ENCODE measurements at places on chromosomes 13 and 19.

DNA sequence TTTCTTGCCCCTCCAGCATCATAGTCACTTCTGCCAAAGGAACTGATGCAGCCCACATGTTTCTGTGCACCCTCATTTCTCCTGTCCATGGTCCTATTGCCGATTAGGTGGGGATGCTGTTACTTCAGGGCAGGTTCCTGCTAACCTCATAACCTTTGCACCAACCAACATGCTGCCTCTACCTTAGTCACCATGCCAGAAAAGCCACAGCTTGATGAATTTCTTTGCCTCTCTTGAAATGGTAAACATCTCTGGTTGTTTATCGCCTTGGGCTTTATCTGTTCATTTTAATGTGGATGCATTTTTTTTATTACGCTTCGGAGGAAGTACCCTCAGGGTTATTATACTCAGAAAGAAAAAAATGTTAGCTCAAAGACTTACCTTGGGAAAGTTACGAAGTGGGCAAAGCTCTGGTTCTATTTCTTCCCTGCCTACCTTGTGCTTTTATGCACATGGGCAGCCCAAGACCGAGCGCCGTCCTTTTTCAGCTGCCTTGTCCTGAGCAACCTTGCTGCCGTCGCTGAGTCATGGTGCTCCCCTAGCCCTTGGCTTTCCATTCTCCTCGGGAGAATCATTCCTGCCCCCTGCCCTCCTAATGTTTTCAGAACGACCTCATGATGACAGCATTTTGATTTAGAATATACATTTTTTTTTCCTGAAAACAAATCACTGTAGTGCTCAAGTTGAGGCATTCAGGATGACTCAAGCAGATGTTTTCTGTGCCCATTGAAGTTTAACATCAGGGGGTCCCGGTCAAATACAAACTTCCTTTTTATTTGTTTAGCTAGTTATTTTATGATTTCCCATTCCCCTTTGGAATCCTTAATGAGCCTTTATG, 280.0 kb downstream of the SHISA2 start:
- DNase-seq = no peak

DNA sequence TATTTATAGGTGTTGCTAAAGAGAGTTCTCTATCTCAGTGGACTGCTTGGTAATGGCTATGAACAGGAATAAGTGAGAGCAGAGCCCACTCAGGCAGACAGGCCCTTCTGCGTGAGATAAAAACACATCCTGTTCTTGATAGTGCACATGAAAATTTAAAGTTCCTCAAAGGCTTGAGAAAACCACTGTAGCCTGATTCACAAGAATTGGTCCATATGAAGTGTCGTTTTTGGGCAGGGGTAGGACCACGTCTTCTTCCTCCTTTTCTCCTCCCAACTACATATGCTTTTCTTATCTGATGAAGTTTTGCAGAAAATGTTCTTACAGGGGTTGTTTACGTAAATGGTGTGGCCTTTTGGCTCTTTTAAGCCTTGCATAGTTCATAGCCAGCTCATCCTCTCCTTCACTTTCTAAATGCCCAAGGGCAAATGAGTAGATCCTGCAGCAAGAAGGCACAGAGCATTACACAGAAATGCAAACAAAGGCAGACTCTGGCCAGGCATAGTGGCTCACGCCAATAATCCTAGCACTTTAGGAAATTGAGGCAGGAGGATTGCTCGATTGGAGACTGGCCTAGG, 53.8 kb downstream of the RNF6 start:
- peak; percentile 43 for DNase-seq

DNA sequence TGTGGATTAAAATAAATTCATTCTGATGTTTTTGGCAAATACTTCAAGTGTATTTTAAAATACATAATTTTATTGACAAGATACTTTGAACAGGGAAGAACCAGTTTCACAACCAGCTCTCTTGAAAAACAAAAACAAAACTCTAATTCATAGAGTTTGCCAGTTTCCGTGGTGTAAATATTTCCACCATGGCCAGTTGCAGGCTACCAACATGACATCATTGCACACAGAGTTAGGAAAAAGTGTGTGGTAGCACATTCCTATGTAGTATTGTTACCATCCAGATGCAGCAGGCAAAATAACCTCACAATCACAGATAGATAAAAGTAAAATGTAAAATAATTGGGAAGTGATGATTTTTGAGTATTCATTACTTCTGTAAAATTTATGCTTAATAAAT, 7.7 kb upstream of the RNF113B start:
- DNase-seq = no peak

GRCh38 chr19:50638600-50638999, 1.1 kb downstream of the SYT3 start:
- no peak for DNase-seq

DNA sequence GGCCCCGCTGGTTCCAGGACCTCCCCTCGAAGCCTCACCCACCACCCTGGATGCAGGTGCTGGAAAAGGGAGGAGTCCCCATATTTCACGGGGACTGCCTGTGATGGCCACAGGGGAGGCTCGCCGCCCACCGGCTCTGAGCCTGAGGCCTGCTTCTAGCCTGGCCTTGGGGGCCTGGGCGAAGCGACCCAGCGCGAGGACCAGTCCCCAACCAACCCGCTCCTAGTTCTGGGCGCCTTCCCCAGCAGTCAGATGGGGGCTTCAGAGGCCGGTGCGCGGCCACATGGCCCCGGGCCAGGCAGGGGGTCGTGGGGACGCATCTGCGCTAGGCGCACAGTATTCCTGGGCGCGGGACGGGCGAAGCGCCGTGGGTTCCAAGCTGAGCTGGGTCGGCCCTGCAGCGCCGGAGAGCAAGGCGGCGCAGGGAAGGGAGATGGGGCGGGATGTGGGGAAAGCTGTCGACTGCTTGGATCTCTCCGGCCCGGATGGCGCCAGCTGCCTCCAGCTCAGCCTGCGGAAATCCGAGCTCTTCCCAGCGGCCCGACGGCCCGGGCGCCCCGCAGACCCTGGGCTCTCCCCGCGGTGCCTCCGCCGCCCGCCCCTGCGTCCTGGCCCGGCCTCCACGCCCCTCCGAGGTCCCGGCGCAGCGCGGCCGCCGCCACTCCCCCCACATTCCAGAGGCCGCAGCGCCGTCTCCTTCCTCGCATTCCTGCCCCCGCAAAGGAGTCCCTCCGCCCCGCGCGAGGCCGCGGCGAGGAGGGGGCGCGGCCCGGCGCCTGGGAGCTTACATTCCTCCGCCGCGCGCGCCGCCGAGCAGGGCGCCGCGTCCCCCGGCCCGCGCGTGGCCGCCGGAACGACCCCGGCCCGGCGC, at the start of gene WTIP:
TSS of gene WTIP (plus strand) at position 788 of the 871 bp plus-strand sequence. CDS start 217 bp downstream, outside the sequence.
- peak; percentile 88 for DNase-seq

DNA sequence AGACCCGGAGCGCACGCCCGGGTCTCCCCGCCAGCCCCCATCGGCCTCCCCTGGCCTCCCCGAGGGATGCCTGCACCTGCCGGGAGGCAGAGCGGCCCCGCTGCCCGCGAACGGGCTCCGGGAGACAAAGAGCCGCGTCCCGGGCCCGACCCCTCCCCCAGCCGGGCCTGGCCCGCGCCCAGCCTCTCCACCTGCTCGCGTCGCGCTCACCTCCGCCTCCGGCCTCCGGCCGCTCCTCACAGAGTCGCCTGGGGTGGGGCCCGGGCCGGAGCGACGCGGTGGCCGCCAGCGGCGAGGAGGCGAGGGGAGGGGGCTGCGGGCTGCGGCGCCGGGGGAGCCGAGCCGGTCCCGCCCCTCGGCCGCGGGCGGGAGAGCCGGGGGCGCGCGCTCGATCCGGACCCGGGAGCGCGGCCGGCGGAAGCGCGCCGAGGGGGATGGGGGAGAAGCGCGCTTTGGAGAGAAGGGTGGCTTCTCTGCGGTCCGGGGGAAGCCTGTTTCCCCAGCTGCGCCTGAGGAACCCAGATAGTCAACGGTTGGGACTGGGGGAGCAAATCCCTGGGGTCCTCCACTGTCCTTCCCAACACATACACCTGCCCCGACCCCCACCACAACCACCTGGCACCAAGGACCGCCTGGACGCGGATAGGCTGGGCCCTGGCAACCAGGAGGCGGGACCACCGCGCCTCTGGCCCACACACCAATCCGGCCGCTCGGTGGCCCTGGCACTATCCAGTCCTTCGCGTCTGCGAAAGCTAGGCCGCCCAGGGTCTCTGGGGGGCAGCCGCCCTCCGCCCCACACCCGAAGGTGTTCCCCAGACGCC, at the start of gene PRR36:
TSS of gene PRR36 (minus strand) at position 315 of the 821 bp plus-strand sequence. CDS start 701 bp downstream, outside the sequence.
- peak; percentile 84 for DNase-seq

DNA sequence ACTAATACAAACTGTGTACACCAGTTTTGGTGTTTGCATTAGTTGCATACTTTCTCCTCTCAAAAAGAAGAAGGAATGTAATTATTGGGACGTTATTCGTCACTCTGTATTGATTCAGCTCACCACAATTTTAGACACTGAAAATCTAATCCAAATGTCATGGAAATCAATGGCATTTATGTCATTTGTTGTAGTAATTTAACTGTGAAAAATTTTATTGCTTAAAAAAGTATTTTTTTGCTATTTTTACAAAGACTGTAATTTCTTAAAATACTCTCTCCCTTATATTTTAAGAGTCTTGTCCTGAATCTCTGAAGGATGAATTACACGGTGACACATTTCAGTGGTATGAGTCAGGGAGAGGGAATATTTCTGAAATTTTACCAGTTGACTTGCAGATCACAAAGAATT, 2117.6 kb downstream of the PCDH9 start:
- no peak for DNase-seq

GRCh38 chr19:54352546-54352945, 12.2 kb downstream of the LAIR1 start:
- DNase-seq = no peak

DNA sequence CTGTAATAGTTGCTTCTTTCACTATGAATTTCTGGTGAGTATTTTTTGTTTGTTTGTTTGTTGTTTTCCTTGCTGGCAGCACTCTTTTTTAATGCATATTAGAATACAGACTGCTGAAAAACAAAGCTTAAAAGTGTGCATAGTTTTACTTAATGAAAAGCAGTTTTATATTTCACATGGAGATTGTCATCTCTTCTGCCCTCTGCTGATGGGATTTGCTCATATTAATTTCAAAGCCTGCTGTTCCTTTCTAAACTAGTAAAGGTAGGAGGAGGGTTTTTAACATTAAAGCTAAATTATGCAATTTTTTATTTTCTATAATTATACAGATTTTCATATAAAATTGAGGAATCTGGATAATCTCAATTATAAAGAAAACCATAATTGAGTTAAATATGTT, 692.6 kb upstream of the SLITRK1 start:
- DNase-seq = no peak

GRCh38 chr19:30781519-30781918, 409.3 kb downstream of the ZNF536 start:
- no peak for DNase-seq

- no peak for DNase-seq
Observed at GRCh38 chr19:33780746-33781145, 15.9 kb upstream of the KCTD15 start.

DNA sequence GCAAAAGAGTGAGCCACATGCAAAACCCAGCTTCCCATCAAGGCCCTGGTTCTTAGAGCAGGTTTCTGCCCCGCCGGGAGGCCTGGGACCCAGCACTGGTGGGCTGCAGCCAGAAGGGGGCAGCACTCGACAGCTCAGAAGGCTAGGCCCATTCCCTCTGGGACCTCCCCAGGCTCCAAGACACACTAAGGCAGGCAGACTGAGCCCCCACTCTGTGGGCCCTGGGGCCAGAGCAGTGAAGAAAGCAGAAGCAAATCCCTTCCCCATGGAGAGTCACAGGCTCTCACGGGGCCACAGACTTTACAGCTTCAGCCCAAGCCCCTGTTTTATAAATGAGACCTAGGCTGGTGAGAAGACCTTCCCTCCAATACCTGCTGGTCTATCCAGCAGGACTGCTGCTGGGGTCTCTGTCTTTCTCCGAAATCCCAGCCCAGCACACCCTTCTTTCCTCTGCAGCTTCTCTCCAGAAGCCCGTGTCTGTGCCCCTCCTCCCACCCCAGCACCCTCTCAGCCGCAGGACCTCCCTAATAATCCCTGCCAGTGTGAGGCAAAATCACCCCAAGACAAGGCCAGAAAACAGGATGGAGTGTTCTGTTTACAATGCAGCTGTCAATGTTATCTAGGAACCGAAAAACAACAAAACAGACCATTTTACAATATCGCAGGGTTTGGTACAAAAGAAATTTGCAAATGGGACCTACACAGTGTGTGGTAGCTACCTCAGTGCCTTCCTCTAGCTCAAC, 109.3 kb downstream of the ABCC4 start:
- DNase-seq = peak; percentile 93

DNA sequence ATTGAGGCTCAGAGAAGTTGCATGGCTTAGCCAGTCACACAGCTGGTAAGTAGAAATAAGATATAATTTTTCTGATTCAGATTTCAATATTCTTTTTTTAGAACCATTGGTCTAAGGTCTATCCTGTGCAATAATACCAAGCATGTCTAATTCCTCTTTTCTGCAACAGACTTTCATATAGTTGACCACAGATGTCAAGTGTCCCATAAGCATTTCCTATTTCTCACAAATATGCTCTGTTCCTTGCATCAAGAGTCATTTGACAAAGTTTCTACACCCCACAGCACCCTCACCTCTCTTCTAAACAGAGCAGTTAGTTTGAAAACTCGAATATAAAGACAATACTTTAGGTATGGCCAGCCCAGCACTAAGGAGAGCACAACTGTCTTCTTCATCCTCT, 26.8 kb upstream of the SACS start:
- DNase-seq = no peak

GRCh38 chr13:52393572-52394357, 12.2 kb downstream of the THSD1 start:
- DNase-seq = no peak

GRCh38 chr13:70703755-70704154, 595.5 kb upstream of the KLHL1 start:
- no peak for DNase-seq

GRCh38 chr13:39888865-39889810, 233.7 kb downstream of the COG6 start:
- DNase-seq = no peak

- DNase-seq = no peak
Observed at GRCh38 chr19:45515807-45516401, 8.6 kb downstream of the VASP start.

DNA sequence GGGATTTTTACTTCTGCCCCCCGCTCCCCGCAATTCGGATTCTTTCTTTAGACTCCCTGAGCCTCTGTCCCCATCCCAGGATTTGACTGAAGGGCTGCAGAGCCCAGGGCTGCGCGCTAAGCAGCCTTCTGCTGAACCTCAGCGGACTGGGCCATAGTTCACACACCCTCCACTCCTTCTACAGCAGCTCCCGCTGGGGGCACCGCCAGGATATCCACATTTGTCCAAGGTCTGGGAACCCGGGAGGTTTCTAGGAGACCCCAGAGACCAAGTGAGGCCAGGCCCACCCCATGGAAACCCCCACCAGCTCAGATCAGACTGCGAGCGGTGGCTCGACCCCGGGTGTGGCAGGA, 463.3 kb downstream of the ITGBL1 start:
- DNase-seq = no peak

DNA sequence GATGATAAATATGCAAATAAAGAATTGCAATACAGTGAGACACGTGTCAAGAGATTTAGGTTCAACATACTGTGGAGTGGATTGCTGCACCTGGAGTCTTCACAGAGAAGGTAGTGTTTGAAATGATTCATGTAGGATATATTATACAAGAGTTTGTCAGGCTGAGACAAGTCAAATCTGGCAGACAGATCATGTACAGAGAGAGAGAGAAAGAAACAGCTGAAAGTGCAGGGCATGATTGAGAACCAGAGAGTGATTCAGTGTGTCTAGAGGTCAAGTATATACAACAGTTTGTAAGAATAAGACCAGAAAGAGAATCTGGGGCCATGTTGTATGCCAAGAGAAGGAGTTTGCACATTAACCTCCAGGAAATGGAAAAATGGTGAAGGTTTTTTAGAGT, 2.1 kb upstream of the VWA8 start:
- no peak for DNase-seq

Measured in ELF-1 (cell line).